ENCODE measurements at places on chromosomes 1 and 21. TPM values are rescaled to one million over a fixed set of nuclear protein-coding genes. Genes with fewer than 3 reads are reported as not detected.

The MAEL gene
- 0.87 TPM for total RNA-seq

The PRAMEF7 gene
- total RNA-seq, result not detected

The OPTC gene
- not detected for total RNA-seq

The CR2 gene
- total RNA-seq, result not detected

The UQCRHL gene
- total RNA-seq, result 6.0 TPM

The TTC3 gene
- 37.0 TPM for total RNA-seq

The INKA2 gene
- 23.1 TPM for total RNA-seq

The NTMT2 gene
- total RNA-seq, result 5.9 TPM

The FAM89A gene
- total RNA-seq, result 8.6 TPM

The UBE2U gene
- total RNA-seq, result 1.2 TPM

The KRTAP20-4 gene
- total RNA-seq, result not detected

The LCE1A gene
- not detected for total RNA-seq

The IFI44L gene
- 6.5 TPM for total RNA-seq

The CAMK2N1 gene
- 9.9 TPM for total RNA-seq

The NMNAT2 gene
- total RNA-seq, result 1.2 TPM
